ENCODE measurements at places on chromosomes 16 and 17.
A peak's percentile ranks its signal among the peaks of the same experiment; 100 is the strongest.

DNA sequence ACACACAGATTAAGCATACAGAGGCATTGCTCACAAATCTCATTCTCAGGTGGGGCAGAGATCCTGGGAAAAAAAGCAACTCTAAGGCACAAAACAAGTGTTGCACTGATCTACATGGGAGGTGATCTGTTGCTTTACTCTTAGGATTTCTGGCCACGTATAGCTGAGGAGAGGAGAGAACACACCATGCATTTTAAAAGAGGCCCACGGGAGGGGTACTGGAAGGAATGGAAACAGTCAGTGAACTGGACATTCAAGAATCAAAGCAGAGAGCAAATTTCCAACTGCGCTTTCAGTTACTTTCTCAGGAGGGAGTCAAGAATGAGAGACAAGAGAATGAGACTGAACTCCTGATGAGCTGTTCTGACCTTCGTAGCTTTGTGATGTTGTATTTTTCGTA lies 1105.9 kb downstream of the CDH8 start:
- no peak for DNase-seq

DNA sequence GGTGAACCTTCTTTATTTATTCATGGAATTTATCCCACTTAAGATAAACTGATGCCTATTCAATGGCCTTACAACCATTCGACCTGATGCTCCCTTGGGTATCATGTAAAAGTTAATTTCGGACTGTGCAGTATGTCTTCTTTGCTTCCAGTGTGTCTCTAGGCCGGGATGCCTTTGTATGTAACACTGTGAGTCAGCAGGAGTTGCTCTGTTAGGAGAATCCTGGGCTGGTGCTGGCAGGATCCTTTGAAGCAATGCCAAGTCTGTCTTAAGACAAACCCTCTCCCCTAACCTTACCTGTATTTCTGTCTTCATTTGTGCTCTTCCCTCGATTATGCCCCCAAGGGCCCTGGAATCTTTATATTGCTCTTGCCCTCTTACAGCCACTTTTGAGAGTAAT lies 37.9 kb upstream of the ABCA8 start:
- DNase-seq: no peak

DNA sequence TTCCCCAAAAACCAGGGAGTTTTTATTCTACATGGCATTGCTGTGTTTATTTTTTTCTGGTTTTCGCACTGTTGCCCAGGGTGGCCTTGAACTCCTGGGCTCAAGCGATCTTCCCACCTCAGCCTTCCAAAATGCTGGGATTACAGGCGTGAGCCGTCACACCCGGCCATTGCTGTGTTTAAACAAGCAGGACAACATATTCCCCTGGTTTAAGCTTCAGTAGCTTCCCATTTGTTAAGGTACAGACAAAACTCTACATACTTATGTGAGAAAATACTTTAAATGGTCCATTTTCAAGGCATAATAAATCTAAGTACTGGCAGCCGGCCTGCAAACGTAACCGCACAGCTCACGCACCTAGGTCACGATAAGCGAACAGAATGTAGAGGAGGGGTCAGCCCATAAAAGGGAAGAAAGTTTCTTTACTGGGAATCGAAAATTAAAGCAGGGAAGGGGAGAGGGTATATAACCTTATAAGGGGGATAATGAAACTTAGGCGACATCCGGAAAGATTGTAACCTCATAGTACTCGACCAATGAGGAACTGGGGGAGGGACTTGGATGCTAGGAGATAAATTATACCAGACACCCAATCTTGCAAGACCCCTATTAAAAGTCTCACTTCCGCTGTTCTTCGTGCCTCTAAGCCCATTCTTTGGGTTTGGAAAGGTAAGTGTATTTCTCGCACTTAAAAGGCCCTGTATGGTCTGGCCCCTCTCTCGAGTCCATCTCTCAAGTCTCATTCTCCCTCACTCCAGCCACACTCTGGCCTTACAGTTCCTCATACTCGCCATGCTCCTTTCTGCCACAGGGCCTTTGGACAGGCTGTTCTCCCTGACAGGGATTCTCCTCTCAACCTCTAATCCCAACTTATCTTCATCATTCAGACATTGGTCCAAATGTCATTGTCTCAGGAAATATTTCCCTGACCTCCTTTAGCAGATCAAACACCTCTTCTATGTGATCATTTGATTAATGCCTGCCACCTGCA lies 59.2 kb downstream of the TEX14 start:
- no peak for DNase-seq

- DNase-seq: no peak
These were observed 40.7 kb downstream of the BRIP1 start for GRCh38 chr17:61822326-61823285.

DNA sequence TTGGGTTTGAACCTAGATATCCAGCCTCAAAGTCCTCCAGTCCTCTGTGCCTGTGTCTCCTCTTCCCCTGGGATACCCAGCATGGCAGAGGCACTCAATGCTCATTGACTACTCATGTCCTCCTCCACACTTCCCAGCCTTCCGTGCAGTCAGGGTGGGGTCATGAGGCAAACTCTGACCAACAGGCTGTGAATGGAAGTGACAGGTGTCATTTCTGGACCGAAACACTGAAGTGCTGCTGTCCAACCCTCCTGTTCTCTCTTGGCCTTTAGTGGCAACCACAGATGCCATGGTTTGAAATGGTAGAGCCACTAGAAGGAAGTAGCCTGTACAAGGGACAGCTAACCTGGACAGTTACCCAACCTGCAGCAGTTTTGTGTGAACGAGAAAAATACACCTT lies 46.7 kb upstream of the MAP3K14 start:
- DNase-seq: no peak

DNA sequence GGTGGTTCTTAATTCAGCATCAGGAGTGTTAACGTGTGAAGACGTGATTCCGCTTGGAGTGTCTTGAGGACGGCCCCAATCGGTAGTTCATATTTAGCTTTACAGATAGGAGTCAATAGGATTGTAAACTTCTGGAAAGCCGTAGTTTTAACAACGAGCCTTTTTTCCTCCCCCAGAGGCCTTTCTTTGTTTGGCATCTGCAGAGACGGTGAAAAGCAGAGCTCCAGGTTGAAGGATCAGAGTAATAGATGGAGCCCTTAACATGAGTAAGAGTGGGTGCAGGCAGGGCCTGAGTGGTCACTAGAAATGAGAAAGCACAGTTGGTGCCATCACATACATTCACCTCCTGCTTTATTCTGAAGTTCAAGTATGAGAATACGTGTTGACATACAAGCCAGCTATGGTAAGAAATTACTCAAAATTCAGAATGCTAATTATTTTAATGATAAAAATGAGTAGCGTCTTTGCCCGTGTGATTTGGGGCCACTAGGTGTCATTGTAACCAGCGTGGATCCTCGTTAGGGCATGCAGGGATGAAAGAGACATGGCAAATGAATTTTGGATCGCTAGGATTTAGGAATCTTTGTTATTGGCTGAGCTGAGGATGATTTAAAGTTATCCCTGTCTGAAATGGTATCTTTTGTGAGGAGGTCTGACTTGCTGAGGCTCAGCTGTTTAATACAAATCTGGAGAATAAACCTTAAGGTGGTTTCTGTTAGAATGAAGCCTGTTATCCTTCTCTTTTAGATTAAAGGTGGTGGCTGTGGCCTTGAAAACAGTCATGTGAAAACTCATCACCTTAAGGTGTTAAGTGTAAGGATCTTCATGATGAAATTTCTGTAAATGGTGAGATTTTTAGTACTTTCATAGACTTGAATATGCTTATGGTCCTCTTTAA lies 18.6 kb downstream of the PRCD start:
- DNase-seq: peak; percentile 30

- DNase-seq: no peak
These were observed 80.8 kb upstream of the CRHR1 start for GRCh38 chr17:45703348-45703747.

DNA sequence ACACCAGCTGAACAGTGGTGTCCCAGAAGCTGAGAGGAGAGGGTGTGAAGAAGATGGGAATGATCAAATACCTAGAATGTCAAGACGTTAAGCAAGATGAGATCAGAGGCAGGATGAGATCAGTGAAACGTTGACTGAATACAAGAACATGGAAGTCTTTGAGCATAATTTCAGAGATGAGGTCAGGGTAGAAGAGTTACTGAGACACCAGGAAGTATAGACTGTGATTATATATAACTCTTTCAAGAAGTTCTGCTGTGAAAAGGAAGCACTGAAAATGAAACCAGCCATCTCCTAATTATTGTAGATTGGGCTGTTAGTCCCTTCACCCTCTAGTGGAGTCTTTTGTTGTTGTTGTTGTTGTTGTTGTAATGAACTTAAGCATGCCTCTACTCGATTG lies 9.1 kb downstream of the SHCBP1 start:
- DNase-seq: no peak

DNA sequence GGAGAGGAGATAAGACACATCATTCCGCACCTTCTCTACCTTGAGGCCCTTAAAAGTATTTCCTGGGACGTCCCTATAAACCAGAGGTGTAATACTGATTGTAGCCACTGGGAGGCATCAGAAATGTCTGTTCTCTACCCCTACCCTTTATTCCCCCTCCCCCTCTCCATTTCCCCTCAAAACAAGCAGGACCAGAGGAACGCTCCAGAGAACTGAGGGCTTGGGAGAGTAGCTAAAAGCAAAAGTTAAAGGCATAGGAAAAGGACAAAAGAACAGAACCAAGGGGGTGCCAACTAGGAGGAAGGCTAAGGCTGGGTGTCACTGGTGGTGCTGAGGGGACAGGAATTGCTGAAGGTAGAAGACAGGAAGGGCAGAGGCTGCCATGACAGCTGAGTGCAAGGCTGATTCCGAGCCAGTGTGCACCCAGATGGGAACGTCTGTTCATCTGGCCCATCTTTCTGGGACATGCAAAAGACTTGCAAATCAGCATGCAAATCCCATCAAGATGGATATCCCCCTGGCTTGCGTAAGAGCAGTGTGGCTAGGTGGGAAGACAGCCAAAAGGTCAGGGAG lies 6.7 kb downstream of the CAMTA2 start:
- DNase-seq: peak; percentile 45

DNA sequence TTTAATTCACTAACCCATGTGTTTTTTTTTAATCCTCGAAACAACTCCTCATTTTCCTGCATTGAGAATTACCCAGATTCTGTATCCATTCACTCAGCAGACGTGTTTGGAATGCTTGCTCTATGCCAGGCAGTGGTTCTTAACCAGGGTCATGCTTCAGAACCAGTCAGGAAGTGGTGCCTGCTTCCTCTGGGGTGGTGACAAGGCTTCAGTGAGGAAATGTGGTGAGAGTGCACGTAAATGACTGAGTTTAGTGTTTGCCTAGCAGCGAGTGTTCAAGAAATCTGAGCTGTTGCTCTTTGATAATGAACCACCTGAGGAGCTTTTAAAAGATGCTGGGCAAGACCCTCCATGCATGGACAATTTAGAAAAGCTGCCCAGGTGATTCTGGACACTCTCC lies 9.9 kb downstream of the ZFP90 start:
- DNase-seq: peak; percentile 45

- no peak for DNase-seq
These were observed 16.8 kb upstream of the CCL1 start for GRCh38 chr17:34379868-34380267.

DNA sequence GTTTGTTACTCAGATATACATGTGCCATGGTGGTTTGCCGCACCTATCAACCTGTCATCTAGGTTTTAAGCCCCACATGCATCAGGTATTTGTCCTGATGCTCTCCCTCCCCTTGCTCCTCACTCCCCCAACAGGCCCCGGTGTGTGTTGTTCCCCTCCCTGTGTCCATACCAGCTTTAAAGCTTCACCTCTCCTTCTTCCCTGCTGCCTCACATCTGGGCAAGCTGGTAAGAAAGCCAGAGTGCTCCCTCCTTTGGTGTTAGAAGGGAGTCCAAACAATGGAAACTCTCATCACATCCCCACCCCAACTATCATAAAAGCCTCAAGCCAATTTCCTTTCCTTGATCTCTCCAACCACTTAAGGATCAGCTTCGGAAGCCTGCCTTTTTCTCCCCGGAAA lies 1115.6 kb upstream of the GOT2 start:
- no peak for DNase-seq

DNA sequence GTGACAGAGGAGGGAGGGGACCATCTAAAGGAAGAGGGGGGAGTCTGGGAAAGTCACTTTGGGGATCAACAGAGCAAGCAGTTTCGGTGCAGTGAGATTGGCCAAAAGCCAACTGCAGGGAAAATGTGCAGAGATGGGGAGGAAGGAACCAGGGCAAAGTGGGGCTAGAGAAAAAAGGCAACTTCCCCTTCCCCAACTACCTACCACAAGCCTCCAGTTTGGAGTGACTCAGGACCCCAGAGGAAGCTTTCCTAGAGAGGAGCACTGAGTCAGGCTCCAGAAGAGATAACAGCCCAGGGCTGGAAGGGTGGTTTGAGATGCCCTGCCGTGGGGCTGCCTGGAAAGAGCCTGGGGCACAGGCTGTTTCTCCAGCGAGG lies 6.9 kb upstream of the CD300LD start:
- no peak for DNase-seq

GRCh38 chr16:79076047-79076767 lies 524.3 kb downstream of the MAF start:
- DNase-seq: peak; percentile 28

- peak; percentile 52 for DNase-seq
These were observed 100.7 kb downstream of the MGAT5B start for GRCh38 chr17:76968707-76969597.

GRCh38 chr17:67635681-67636080 lies 82.1 kb upstream of the NOL11 start:
- DNase-seq: no peak
